NCI-H748 treated with DMSO at 0.1 percent for 48 hours (cell line): ENCODE measurements at places on chromosomes 4 and X.
A peak's percentile ranks its signal among the peaks of the same experiment; 100 is the strongest.

DNA sequence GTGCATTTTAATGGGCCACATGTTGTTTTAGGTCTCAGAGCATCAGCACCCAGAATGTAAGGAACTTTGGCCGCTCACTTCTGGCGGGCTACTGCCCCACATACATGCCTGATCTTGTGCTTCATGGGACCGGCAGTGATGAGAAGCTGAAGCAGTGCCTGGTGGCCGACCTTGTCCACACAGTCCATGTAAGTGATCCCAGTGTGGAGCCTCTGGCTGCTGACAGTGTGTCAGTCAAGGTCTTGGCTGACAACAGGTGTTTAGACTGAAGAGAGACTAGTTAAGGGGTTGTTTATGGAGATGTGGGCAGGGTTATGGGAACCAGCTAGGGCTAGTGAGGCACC, 101.4 kb downstream of the FNIP2 start:
- no peak for DNase-seq

- no peak for DNase-seq
Observed at GRCh38 chr4:117385526-117385925, 300.1 kb upstream of the TRAM1L1 start.

GRCh38 chr4:101295691-101296090, 51.6 kb downstream of the PPP3CA start:
- DNase-seq, result no peak

GRCh38 chr4:21117541-21118180, 417.4 kb downstream of the PACRGL start:
- no peak for DNase-seq

DNA sequence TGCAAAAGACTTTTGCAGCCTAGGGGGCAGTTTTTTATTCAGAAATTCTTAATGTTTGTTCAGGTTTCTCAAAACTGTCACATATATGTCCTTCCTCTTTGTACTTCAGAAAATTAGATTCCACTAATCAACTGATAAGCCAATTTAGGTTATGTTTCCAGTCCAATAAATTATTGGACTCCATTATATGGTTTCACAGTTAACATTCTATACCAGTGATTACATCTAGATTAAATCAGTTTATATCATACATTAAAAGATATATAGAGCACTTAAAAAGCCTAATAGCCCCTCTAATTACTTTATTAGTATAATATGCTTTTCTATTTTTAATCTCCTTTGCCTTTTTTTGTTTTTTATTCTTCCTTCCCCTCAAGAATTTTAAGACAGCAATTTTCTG, 434.1 kb downstream of the INPP4B start:
- DNase-seq, result no peak

DNA sequence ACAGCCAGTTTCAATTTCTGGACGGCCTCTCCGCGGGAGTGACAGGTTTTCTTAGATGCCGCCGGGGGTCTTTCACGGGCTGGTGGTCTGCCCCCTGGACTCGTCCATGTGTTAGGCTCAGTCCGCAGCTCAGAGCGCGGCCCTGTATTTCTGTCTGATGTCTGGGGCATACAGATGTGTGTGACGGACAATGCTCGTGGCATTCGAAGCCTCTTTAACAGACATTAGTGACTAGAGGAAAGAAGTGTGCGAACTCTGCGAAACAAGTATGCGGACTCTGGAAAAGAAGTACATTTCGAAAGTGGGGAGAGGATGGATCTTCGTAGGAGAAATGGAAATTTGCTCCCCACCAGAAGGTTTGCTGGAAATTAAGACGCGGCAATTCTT, 793 bp upstream of the DCUN1D4 start:
- no peak for DNase-seq

- peak; percentile 15 for DNase-seq
Observed at GRCh38 chr4:119894650-119895208, 171.9 kb downstream of the MAD2L1 start.

GRCh38 chr4:103197765-103198110, 405 bp downstream of the CENPE start:
- no peak for DNase-seq

DNA sequence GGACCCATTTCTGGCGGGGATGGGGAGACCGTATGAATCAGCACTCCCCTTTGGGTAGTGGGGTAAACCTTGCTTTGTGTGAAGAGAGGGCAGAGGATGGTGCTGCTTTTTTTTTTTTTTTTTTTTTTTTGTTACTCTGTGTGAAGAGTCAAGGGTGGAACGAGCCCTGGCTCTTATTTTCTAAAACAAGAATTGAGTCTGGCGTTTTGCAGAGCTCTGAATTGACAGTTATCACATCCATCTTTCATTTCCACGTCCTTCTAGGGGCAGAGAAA, 1.2 kb downstream of the SLAIN2 start:
- DNase-seq, result peak; percentile 7

DNA sequence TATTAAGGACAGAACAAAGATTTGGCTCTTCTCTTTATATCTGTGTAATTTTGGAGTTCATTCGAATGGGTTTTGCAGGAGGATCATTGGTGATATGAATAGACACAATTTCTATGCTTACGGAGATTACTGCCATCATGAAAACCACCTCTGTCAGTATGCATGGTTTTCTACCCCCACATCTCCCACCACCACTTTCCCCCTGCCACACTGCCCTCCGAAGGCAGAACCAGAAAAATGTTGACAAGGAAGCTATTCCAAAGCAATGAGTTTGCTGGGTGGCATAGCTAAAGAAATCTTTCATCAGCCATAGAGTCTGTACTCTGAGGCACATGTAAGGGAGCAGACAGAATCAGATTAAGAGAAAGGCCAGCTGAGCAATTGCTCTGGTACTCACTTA, 567.3 kb upstream of the ACTRT1 start:
- no peak for DNase-seq

DNA sequence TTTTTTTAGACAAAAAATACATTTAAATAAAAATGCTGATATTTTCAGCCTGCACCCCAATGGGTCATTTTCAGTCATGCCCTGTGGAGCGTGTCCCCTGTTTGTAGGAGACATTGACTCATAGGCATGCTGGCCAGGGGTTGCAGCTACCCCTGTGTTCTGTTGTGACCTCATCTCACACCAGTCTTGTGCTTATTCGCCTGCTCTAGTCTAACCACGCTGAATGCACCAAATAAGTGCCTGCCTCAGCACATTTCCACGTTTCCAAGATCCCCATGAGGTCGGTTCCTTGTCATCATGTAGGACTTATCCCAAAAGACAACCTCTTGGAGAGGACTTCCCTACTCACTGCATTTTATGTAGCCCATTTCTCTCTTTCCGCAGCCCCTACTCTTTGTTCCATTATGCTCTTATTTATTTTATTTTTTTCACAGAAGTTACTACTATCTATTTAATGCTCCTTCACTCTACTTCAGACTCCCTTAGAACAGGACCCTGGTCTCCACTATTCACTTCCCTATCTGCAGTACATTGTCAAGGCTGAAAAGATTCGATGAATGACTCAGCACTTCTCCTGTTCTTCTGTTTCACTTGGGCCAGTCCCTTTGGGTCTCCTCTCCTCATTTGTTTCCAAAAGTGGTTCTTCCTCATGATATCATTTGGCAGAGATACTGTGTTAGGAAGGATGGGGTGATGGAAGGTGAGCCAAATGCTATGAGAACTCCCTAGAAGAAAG, 109.7 kb downstream of the MSL3 start:
- no peak for DNase-seq

DNA sequence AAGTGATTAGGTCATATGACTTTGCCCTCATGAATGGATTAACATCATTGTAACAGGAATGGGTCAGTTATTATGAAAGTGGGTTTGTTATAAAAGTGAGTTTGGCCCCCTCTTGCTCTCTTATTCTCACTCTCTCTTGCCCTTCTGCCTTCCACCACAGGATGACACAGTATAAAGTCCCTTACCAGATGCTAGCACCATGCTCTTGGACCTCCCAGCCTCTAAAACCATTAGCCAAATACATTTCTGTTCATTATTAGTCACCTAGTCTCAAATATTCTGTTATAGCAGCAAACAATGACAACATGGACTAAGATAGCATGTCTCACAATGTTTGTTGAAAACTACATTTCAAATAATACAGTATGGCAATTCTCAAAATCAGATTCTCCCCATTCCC, 59.7 kb downstream of the RWDD4 start:
- DNase-seq, result no peak

- no peak for DNase-seq
Observed at GRCh38 chr4:141080668-141081067, 52.6 kb downstream of the RNF150 start.

- no peak for DNase-seq
Observed at GRCh38 chr4:8032381-8032780, 92.7 kb upstream of the AFAP1 start.

- no peak for DNase-seq
Observed at GRCh38 chrX:56382278-56382677, 150.1 kb downstream of the KLF8 start.

GRCh38 chrX:10126044-10126443, 30.7 kb upstream of the CLCN4 start:
- no peak for DNase-seq

DNA sequence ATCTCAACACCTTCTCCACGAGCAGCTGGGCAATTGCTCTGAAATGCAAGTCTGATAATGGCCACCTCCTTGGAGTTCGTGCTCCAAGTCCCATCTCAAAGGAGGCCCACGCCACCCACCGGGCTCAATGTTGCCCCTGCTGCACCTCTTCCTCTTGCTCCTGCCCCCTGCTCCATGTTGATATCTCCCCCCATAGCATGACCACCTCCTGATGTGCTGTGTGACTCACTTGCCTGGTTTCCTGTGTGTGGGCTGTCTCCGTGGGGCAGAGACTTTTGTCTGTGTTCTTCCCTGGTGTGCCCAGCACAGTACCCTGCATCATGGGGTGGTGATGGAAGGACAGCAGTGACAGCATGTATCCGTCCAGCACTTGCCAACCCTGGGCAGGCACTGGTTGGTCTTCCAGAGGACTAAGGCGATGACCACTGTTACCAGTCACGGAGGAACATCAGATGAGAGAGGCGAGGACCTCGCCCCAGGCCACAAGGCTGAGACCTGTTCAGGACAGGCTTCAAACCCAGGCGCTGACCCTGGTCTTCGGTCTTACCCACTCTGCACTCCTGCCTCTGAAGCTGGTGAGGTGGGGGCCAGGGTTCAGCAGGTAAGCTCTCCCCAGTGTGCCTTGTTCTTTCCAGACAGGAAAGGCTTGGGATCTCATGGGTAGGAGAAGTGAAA, 104.6 kb upstream of the LRPAP1 start:
- no peak for DNase-seq

GRCh38 chr4:57443308-57443707, 333.1 kb upstream of the IGFBP7 start:
- DNase-seq, result no peak

GRCh38 chrX:9604908-9605306, 140.0 kb downstream of the TBL1X start:
- DNase-seq, result no peak

DNA sequence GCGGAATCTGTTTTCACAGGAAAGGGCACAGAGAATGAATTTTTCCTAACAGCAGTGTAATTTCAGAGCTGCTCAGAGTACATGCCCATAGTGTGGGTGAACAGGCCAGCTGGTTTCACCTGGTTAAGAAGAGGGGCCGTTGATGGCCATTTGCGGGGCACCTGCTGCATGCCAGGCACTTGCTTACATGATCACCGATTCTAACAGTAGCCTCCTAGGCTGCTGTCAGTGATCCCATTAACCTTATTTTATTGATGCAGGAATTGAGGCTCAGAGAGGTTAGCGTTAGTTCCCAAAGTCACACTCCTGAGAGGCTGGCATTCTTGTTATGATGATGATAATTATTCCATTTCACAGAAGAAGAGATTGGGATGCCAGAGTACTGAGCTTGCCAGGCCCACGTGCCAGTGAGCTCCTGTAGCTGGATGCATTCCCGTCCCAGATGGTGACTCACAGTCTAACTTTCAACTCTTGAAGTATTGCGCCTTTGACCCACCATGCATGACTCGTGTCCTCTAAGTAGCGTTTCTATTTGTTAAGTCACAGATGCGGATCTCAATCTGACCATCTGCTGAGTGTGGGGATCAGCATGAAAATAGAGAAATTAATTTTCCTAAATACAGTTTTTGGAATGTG, 76.5 kb downstream of the PSAPL1 start:
- DNase-seq, result no peak

- DNase-seq, result no peak
Observed at GRCh38 chr4:142909908-142910307, 63.8 kb upstream of the INPP4B start.

DNA sequence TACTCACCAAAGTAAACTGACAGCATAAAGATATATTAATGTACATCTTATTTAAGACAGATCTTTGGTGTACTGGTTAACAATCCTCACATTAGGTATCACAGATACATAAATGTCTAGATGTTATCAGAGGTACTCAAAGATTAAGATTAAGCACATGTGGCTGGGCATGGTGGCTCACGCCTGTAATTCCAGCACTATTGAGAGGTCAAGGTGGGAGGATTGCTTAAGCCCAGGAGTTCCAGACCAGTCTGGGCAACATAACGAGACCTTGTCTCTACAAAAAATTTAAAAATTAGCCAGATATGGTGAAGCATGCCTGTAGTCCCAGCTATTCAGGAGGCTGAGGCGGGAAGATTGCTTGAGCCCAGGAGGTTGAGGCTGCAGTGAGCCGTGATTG, 145.7 kb upstream of the SH3RF1 start:
- no peak for DNase-seq

- no peak for DNase-seq
Observed at GRCh38 chrX:153055871-153056749, at the start of gene PNMA3. Gene PNMA3 (plus strand): TSS chrX:153056470. CDS start chrX:153057056, 586 bp downstream.

DNA sequence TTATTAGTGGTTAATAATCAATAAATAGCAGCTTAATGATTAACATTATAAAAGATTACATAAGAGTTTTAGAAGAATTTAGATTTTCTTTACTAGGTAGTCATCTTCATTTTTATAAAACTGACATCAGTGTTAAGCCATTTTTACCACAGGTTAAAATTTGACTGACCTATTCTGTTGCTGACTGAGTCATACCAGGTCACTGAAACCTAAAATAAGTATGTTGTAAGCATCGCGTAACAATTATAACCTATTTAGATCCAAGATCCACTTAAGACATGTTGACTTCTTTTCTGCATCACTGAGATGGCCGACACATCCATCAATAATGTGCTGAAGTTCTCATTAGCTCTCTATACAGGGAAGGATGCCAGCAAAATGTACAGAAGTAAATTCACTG, 36.7 kb downstream of the ARX start:
- no peak for DNase-seq

- DNase-seq, result no peak
Observed at GRCh38 chr4:2809610-2810180, 16.8 kb downstream of the SH3BP2 start.

DNA sequence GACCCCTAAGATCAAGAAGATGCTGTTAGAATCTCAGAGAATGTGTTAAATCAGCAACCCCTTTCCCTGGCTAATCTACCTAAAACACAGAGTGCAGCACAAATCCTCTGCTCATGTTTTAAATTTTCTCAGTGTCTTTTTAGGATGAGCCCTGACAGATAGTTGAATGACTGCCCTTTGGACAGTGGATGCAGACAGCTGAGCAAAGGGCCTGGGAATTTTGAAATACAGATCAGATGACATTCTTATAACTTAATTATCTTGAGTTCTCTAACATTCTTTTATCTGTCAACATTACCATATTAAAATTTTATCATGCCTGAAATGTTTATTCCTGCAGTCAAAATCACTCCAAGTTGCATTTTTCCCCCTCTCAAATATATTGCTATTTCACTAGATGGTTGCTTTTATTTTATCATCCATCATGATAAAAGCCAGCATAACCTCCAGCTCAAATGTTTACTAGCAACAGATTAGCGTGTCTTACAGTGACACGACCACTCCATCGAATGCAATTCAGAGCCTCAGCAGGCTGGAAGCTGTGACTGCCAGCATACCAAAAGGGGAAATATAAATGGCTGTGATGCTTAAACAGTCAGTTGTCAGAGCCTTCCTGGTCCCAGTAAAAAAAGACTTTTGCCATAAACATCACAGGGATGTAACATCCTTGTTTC, 22.8 kb upstream of the ARHGAP24 start:
- no peak for DNase-seq
